ENCODE measurements at places on chromosomes 12 and 14. TPM values are rescaled to one million over a fixed set of nuclear protein-coding genes. Genes with fewer than 3 reads are reported as not detected.

DNA sequence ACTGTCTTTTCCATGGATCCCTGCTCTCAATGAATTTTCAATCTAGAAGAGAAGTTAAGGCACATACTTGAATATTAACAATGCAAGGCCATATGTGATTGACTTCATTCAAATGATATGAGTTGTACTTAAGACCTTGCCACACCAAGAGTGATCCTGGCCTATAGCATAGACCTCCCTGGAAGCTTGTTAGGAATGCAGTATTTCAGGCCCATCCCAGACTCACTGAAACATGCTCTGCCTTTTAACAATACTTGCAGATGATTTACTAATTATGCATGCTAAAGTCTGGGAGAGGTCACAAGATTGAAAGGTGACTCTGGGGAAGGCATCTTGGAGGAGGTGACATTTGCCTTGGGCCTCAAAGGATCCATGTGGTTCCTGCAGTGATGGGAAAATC, 43.2 kb downstream of the RFX4 start:
- H3K27ac ChIP-seq = no peak overlapping the region
- no peaks in the 10 kb centered on the region for H3K36me3 ChIP-seq
- peaks cover 4% of the 10 kb centered on the region for H3K27me3 ChIP-seq
- DNase-seq = no peak
- H3K4me1 ChIP-seq = no peaks in the 10 kb centered on the region

- no peak overlapping the region for H3K27ac ChIP-seq
- H3K4me1 ChIP-seq = no peaks in the 10 kb centered on the region
- no peak overlapping the region for H3K4me3 ChIP-seq
- H3K36me3 ChIP-seq = no peaks in the 10 kb centered on the region
These were observed 326.8 kb downstream of the PDZRN4 start for GRCh38 chr12:41514907-41515306.

The ALDH2 gene
- 1.9 TPM for total RNA-seq

GRCh38 chr14:96261053-96261452, 5.0 kb downstream of the BDKRB1 start:
- H3K4me3 ChIP-seq = no peak overlapping the region
- H3K27me3 ChIP-seq = peaks cover 7% of the 10 kb centered on the region
- no peak for DNase-seq

The OAS2 gene
- total RNA-seq = 148 TPM

- no peak overlapping the region for H3K4me3 ChIP-seq
- no peak overlapping the region for H3K27ac ChIP-seq
- no peaks in the 10 kb centered on the region for H3K27me3 ChIP-seq
- no peak for DNase-seq
These were observed 34.2 kb downstream of the AACS start for GRCh38 chr12:125099409-125099782.

The DPPA3 gene
- total RNA-seq = not detected

- no peak overlapping the region for H3K4me3 ChIP-seq
- H3K27me3 ChIP-seq = no peaks in the 10 kb centered on the region
- H3K36me3 ChIP-seq = no peaks in the 10 kb centered on the region
These were observed 95.4 kb downstream of the TTC7B start for GRCh38 chr14:90720832-90721231.

GRCh38 chr14:102352213-102352612, 10.5 kb downstream of the CINP start:
- peaks cover 39% of the 10 kb centered on the region for H3K36me3 ChIP-seq
- no peak for DNase-seq
- H3K4me3 ChIP-seq = no peak overlapping the region
- peaks cover 2% of the 10 kb centered on the region for H3K4me1 ChIP-seq
- H3K27ac ChIP-seq = no peak overlapping the region

DNA sequence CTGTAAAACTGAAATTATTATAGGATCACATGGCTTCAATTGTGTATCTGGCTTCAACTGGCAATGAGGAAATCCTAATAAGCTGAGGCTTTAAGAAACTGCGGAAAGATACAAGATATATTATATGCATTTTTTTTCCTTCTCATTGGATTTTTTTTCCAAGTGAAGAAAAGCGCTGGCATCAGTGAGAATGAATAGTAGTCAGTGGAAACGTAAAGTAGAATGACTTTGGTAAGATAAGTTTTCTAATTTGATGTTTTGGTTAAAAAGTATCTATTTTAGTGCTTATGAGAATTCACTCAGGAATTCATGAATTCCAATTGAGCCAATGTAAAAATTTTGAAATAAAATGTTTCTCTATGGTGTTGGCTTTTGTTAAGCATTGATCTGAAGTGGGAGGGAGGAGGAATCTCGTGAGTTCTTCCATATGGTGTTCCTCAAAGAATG, 173.5 kb upstream of the FRMD6 start:
- H3K27ac ChIP-seq = no peak overlapping the region
- DNase-seq = no peak
- H3K4me3 ChIP-seq = no peak overlapping the region
- peaks cover 9% of the 10 kb centered on the region for H3K27me3 ChIP-seq

DNA sequence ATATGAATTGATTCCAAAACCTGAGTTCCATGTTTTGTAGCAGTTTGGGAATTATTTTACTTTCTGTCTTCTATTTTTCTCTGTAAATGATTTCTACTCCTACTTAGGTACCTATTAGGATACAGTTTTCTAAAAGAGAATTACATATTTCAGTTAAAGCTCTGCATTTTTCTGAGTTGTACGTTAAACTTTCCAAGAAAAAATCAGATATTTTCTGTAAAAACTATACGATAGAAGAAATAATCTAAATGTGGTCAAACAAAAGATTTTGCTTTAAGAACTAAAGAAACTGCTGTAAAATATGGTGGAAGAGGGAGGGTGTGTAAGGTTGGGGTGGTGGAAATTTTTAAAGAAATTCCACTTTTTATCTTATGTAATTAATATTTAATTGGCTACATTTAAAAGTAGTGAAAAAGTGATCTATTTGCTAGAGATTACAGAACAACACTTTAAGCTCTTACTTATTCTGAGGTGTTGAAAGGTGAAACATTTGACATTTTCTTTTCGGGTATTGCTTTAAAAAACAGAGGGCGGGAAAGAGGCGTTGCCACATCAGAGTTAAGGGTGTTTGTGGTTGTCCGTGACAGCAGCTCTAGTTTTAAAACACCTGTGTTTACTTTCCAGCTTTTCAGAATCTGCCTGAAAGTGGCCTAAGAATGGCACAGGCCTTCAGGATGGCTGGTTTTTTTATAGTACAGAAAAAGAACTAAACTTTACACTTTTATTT, 187.3 kb downstream of the MIPOL1 start:
- H3K27me3 ChIP-seq = no peaks in the 10 kb centered on the region
- no peaks in the 10 kb centered on the region for H3K4me1 ChIP-seq
- H3K4me3 ChIP-seq = no peak overlapping the region
- H3K27ac ChIP-seq = no peak overlapping the region
- no peaks in the 10 kb centered on the region for H3K36me3 ChIP-seq
- no peak for DNase-seq

The HOXC4 gene
- total RNA-seq = 0.17 TPM

DNA sequence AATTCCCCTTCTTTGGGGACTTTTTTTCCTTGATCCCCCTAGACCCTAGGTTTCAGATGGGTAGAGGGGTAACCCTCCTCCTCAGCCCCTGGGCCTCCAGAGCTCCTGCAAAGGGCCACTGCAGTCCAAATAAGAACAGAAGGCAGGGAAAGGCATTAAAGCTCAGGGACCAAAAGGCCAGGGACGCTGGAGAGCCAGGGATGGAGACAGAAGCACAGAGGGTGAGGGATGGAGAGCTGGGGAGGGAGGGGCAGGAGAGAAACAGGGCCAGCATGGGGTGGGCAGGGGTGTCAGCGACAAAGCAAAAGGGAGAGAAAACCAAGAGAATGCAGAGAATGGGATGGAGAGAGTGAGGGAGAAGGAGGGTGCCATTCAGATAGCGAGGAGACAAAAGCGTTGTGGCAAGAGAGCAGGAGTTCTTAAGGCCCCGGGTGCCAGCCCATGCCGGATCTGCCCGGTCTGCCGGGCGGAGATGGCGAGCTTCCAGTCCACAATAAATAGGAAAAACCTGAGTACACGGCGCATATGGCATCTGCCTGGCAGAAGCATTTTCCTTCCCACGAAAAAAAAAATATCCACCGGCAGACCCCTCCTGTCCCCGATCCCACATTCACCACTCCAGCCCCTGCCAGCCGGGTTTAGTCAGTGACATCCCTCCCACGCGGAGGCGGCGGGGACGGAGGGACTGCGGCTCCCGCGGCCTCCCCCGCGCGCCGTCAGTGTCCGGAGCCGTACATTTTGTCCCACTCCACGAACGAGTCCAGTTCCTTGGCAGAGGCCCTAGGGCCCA, 28.6 kb downstream of the FIGNL2 start:
- H3K27me3 ChIP-seq = peaks cover 3% of the 10 kb centered on the region
- no peaks in the 10 kb centered on the region for H3K36me3 ChIP-seq
- no peak for DNase-seq
- peak overlapping the region; percentile 23 for H3K27ac ChIP-seq
- peak overlapping the region; percentile 47 for H3K4me3 ChIP-seq

The MIP gene
- total RNA-seq = not detected

DNA sequence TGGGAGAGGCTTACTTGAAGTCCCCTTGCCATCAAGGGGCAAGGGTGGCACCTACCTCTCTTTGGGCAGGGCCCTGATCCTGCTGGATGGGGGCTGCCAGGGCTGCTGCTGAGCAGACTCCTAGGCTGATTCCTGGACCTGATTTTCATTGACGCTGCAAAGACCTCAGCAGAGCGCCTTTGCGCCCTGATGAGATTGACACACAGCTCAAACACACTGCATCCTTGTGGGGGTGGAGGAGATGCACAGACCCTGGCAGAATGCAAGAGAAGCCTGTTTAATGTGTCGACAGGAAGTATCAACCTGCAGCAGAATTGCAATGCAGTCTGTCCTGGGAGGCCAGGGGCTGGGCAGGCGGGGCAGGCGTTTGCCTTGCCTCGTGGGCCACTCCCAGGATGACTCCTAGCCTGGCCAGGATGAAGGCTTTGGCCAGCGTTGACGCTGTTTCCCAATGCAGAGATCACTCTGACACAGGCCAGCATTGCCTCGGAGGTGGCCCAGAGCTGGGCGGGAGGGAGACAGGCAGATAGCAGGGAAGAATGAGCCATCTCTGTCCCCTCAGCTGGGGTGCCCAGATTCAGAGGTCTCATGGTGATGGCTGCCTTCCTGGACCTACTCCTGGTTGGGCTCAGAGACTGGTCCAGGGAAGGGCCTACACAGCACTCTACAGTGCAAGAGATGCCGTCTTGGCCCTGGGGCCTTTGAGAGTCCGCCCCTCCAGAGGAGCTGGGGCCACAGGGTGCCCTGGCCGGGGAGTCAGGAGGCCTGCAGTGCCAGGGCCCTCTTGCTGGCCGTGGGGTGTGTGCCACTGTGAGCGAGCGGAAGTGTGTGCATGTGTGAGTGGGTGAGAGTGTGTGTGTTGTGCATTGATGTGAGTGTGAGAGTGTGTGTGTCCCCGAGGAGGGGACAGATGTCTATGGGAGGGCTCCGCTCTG, 108.3 kb downstream of the KIF26A start:
- H3K36me3 ChIP-seq = no peaks in the 10 kb centered on the region
- no peaks in the 10 kb centered on the region for H3K4me1 ChIP-seq
- H3K4me3 ChIP-seq = no peak overlapping the region
- DNase-seq = no peak
- no peaks in the 10 kb centered on the region for H3K27me3 ChIP-seq

- H3K27me3 ChIP-seq = no peaks in the 10 kb centered on the region
- DNase-seq = no peak
- H3K36me3 ChIP-seq = peaks cover 13% of the 10 kb centered on the region
- H3K27ac ChIP-seq = no peak overlapping the region
- no peak overlapping the region for H3K4me3 ChIP-seq
- H3K4me1 ChIP-seq = peaks cover 30% of the 10 kb centered on the region
These were observed 28.7 kb downstream of the PPP2R5C start for GRCh38 chr14:101790232-101790631.

The CLEC4D gene
- not detected for total RNA-seq

DNA sequence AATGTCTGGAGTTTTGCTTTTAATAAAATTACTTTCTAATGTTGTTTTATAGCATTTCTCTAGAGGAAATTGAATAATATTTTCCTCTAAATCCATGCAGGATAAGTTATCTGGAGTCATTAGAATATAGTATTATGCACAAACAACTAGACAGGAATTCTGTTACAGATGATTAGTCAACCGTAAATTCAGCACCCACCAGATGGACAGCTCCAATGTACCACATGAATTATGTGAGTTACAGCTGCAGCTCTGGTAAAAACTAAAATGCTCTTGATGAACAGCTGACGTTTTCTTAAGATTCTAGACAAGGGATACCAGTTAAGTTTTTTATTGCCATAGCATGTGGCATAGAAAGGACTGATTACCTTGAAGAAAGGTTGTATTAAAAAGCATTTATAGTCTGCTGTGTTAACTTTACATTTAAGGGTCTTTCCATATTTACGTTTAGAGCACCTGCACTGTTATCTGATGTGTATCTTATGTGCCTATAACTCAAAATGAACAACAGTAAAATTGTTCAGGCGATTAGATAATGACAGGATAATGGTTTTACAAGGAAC, 321.4 kb upstream of the LRFN5 start:
- no peak for DNase-seq
- H3K27me3 ChIP-seq = no peaks in the 10 kb centered on the region
- H3K4me3 ChIP-seq = no peak overlapping the region

The TAS2R19 gene
- 0.92 TPM for total RNA-seq

DNA sequence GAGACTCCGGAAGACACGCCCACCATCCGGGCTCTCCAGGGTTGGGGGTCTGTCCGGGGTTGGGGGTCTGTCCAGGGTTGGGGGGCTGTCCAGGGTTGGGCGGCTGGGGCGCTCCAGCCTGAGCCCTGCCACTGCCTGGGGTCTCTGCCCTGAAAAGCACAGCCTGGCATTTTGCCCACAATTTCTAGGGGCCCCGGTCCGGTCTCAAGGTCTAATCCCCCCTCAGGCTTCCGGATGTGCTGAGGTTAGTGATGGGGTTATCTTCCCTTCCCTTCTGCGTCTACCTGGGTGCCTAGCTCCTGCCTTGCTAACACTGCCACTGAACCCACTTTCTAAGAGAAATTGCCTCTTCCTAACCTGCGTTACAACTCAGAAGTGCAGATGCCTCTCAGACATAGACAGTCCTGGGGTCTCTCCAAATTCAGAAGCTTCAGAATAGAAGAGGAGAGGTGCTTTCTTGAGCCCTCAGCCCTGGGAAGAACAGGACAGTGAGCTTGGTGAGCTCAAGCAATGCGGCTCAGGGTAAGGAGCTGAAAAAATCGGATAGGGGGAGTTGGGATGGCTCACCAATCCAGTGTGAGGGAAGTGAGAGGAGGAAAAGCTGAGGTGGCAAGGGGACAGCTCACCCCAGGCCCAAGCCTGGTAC, 5.7 kb downstream of the LHX5 start:
- H3K36me3 ChIP-seq = no peaks in the 10 kb centered on the region
- H3K27ac ChIP-seq = no peak overlapping the region
- DNase-seq = no peak
- peaks cover 31% of the 10 kb centered on the region for H3K4me1 ChIP-seq
- H3K4me3 ChIP-seq = no peak overlapping the region

DNA sequence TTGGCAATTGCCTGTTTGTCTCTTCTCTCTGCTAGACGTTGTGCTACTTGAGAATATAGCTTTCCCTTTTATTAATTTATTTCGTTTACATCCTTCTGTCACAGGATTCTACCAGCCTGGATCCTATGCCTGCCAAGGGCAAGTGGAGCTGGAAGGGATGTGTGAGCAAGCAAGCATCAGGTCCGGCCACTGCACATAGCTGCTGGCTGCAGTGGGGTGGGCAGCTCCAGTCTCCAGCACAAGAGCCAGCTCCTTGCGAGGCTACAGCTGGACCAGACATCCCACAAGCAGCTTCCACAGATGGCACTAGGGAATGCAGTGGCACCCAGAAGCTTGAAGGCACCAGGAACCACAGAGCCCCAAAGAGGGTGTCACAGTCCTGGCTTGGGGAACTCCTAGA, 225.0 kb downstream of the KCNC2 start:
- no peak overlapping the region for H3K4me3 ChIP-seq
- no peaks in the 10 kb centered on the region for H3K36me3 ChIP-seq
- no peak overlapping the region for H3K27ac ChIP-seq

- no peaks in the 10 kb centered on the region for H3K36me3 ChIP-seq
- no peaks in the 10 kb centered on the region for H3K4me1 ChIP-seq
- H3K4me3 ChIP-seq = no peak overlapping the region
- H3K27me3 ChIP-seq = no peaks in the 10 kb centered on the region
These were observed 345.7 kb downstream of the GRIN2B start for GRCh38 chr12:13635709-13636108.
